ENCODE measurements at places on chromosomes 6 and 20. TPM values are rescaled to one million over a fixed set of nuclear protein-coding genes. Genes with fewer than 3 reads are reported as not detected.

Gene SLC44A4
- total RNA-seq = 0.29 TPM

Gene GGTLC1
- not detected for total RNA-seq

Gene CRISP3
- total RNA-seq = not detected

Gene ZBP1
- not detected for total RNA-seq

All from A549 treated with ZK216348 at 1 μM for 4 hours (cell line).